ENCODE measurements at places on chromosomes 6 and 20.

DNA sequence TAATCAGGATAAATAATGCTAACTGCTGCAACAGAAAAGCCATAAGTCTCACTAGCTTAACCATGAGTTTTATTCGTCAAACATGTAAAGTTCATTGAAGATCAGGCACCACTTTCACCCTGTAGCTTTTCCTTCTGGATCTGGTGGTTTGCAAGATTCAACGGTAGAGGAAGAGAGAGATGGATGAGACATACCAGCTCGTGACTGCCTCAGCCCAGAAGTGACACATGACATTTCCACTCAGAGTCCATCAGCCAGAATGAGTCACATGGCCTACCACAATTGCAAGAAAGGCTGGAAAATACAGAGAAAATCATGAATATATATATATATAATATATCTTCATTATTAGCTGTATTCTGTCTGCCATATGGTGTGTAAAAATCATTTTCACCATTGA lies 29.0 kb downstream of the SPTLC3 start:
- no peak for DNase-seq

GRCh38 chr6:18380851-18381250 lies 6.3 kb upstream of the RNF144B start:
- DNase-seq = no peak

GRCh38 chr6:89794324-89794723 lies 25.3 kb downstream of the MDN1 start:
- no peak for DNase-seq

DNA sequence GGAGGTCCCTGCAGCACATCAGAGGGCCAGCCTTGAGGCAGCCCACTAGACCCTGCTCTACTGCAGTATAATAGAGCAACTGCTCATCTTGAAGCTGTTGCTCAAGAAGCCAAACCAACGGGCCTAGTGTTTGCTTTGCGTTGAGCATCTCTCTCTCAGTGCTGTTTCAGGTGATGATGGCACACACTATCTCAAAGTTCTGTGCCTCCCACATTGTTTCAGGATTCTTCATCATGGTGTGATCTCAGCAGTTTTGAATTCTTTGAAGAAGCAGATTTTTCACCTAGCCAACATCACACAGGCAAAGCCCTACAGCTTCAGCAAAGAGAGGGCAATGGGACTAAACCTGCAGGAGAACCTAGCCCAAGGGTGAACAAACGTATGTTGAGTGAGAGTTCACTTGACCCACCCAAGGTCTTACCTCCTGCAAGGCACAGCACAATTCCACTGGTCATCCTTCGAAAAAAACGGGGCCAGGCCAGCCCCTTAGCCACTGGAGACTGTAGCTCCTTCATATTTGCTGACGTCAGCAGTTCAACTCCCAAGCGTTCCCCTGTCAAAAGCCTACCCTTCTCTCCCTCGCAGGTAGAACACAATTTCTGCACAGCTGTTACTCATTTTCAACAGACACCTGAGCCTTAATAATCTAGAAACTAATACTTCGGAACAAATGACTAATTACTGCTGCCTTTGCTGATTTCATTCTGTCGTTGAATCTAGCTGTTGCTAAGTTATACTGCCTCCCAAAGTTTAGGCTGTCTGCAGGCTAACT lies 15.8 kb downstream of the MYB start:
- DNase-seq = no peak

DNA sequence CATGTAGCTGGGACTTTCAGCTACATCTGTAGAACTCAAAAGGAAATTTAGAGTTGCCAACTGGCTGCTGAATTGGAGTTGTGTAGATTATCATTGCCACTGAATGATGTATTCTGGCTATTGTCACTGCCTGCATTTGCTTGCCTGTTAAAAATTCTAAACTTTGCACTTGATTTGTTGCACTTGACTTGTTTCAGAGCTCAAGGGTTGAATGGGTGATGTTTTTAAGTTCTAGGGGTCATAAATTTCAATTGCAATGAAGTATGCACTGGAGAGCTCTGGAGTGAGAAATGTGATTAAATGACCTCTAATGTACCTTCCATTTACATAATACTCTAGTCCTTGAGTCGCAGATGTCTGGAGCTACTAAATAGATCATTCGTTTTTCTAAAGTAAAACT lies 102.4 kb downstream of the TNFRSF21 start:
- DNase-seq = no peak

- DNase-seq = no peak
These were observed 10.5 kb upstream of the PTGIS start for GRCh38 chr20:49578436-49578835.

DNA sequence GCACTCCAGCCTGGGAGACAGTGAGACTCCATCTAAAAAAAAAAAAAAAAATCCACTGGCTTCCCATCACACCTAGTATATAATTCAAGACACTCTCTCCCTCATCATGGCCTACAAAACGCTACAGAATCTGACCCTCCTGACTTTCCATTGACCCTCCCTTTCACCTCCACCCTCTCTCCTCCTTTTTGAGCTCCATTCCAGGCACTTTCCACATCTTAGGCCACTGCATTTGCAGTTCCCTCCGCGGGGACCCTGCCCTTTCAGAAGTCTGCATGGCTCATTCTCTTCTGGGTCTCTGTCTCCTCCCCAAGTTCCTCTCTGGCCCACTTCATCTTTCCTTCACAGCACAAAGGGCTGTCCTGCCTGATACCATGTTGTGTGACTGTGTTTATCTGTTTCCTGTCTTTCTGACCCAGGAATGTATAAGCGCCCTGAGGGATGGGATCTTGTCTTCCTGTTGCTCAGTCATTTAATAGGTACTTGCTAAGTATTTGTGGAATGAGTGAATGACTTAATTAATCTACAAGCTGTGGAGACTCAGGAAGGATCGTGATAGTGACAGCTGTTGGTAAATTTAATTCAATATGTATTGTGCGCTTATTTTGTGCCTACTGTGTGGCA lies 35.2 kb downstream of the NCR2 start:
- no peak for DNase-seq

Data from putamen (tissue), 1 donor.